Iris pigment epithelial cell (primary cell): ENCODE measurements at places on chromosomes 12 and 14.
A peak's percentile ranks its signal among the peaks of the same experiment; 100 is the strongest.

DNA sequence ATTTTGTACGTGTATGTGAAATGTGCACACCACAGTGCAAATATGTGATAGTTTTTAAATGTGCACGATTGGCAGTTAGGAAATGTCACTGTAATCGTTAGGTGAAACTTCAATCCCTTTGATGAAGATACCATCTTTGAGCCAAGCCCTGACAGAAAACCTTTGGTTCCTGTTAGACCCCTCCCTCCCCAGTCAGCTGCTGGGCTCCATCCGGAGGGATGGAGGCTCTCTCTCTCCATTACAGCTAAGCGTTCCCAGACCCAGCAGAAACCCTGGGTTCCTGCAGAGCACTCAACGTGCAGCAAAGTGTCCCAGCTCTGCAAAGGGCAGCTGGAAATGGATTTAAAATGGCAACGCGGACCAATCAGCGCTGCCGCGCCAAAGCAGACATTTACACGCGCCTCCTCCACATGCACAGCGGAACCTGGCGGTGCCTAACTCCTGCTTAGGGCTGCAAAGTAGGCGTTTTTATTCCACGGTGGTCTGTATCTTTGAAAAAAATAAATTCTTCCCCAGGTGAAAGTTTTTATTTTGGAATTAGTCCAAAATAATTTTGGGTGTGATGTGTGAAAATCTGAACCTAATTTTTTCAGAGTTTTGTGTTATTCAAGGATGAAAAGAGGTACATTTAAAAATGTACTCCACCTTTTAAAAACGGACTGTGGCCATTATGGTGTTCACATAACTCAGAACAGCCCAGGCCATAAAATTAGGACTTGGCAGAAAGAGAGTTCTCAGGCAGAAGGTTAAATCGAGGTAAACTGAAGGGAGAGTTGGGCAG lies 1.4 kb upstream of the HMGA2 start:
- DNase-seq = peak; percentile 79

GRCh38 chr12:105464406-105464805 lies 133.9 kb downstream of the C12orf75 start:
- DNase-seq = no peak

- no peak for DNase-seq
Observed at GRCh38 chr14:94284221-94284620, 8.8 kb downstream of the SERPINA10 start.

GRCh38 chr12:109433618-109434017 lies 43.5 kb downstream of the KCTD10 start:
- no peak for DNase-seq

GRCh38 chr14:32330351-32331111 lies 1.4 kb downstream of the AKAP6 start:
- DNase-seq = no peak

GRCh38 chr12:65585648-65586602 lies 238.4 kb upstream of the HMGA2 start:
- DNase-seq = no peak

DNA sequence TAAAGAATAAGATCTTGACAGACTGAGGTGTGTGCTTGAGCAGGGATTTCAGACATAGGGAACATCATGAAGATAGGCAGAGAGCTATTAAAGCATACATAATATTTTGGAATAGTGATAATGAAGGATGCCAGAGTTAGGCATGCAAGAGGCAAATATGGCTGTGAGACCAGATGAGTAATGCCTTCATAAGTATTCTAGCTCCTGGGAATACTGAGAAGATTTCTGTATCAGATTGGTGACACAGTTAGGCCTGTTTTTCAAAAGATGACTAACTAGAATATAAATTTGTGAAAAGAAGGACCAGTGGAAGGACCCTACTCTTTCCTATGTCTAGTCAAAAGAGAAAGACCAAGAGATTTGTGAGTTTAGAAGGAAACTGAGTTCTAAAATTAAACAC lies 108.8 kb downstream of the TXNDC16 start:
- DNase-seq = peak; percentile 10

- no peak for DNase-seq
Observed at GRCh38 chr12:93848523-93849101, 171.4 kb downstream of the CRADD start.

DNA sequence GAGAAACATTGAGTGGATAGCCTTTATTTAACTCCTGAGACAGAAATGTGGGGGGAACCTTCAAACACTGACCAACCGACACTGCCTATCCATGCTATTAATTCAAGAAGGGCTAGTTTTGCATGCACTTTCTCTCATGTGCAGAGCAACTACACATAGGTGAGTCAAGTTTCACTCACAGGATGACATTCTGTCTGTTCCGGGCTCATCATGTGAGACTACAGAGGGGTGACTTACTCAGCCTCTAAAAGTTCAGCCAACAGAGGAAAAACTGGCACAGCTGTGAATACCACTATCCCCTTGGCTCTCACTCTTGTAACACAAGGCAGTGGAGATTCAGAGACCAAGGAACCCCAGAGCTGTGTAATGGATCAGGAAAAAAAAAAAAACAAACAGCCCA lies 13.3 kb downstream of the BEST3 start:
- DNase-seq = peak; percentile 65

GRCh38 chr12:132695431-132695830 lies 8.0 kb downstream of the PXMP2 start:
- DNase-seq = no peak

- DNase-seq = no peak
Observed at GRCh38 chr12:460261-461230, 807 bp downstream of the B4GALNT3 start.

DNA sequence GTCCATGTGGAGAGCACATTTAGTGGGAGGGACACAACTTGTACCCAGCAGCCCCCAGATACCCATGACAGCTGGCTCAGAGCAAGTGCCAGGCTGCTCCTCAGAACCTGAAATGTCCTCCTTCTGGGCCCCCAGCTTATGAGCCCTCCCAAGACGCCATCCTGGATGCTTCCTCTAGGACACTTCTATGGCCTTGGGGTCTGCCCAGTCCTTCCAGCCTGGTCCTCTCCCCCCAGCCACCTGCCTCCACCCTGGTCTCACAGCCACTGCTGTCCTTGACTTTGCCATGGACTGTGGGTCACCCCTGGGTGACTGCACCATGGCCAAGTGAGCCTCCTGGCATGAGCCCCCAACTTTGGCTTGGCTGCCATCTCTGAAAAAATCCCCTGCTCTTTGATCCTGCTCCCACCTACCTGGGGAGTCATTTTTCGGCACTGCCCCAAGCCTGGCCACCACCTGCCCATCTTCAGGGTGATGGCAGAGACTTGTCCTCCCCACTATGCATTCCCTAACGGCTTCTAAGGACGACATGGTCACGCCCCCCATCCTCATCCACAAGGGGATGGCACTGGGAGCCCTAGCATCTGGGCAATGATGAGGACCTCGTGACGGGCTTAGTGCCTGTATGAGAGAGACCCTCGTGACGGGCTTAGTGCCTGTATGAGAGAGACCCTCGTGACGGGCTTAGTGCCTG lies 323.7 kb downstream of the TMEM121 start:
- no peak for DNase-seq

- DNase-seq = no peak
Observed at GRCh38 chr14:105974902-105975301, 448.5 kb downstream of the TMEM121 start.

DNA sequence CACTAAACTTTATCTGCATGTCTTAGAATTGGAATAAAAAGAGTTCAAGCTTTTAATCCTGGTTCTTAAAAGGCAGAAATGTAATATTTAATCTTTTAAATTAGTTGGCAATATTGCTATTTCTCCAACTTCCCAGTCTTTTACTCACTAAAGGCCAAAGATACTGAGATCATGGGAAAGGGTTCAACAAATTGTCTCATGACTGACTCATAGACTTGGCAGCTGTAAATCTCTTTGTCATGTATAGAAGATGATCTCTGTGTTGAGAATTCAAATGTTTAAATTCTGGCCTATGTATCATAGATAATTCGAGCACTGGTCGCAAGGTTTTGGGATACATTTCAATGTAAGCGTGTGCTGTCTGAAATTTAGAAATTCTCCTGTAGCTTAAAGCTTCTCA lies 40.1 kb upstream of the STRAP start:
- peak; percentile 95 for DNase-seq

DNA sequence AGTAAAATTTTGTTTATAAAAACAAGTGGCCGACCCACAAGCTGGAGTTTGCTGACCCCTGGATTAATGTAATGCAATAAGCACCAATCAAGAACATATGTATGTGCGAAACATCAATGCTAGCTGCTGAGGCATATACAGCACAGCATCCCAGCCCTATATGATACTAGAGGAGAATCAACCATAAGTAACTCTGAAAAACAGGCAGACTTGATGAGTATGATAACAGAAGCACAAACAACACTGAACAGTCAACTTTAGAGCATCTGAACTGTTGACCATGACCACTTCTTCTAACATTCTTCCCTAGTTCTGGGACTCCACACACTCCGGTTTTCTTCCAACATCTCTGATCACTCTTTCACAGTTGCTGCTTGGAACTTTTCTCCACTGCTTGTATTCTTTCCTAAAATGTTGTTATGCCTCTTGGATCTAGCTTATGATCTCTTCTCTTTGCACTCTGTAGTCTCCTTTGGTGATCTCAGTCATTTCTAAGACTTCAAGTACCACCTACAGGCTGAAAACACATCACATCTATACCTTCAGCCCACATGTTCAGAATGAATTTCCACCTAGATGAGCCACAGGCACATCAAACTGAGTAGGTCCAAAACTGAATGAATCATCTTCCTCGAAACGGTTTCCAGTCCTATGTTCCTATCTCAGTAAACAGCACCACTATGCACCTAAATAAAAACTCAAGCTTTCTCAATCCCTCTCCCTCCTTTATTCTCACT lies 57.2 kb downstream of the STXBP6 start:
- no peak for DNase-seq

- DNase-seq = no peak
Observed at GRCh38 chr12:124489915-124490583, 77.4 kb downstream of the NCOR2 start.

- peak; percentile 80 for DNase-seq
Observed at GRCh38 chr12:93514853-93515252, 47.5 kb downstream of the MRPL42 start.

GRCh38 chr14:87349921-87350320 lies 643.1 kb downstream of the GALC start:
- DNase-seq = no peak

GRCh38 chr12:4460761-4461160 lies 15.1 kb upstream of the FGF6 start:
- no peak for DNase-seq

GRCh38 chr14:104887623-104888488 lies 22.8 kb downstream of the CEP170B start:
- DNase-seq = no peak

DNA sequence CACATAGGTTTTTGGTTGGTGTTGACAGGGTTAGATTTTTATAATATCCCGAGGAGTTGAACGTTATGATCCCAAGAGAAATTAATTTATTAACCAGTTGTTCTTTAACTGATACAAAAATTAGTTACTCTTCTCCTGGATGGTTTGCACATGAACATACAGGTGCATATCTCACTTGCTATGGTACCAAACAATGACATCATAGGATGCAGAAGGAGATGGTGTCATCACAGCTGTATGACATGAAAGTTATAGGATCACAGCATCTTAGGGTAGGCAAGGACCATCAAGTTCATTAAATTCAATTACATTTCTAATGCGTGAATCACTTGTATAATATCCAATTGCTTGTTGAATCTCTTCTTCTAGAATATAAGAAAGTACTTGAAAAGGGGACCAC lies 175.8 kb downstream of the PAH start:
- no peak for DNase-seq

- DNase-seq = no peak
Observed at GRCh38 chr12:4540638-4541037, 1.9 kb downstream of the RAD51AP1 start.

GRCh38 chr12:93748672-93749383 lies 71.7 kb downstream of the CRADD start:
- no peak for DNase-seq

DNA sequence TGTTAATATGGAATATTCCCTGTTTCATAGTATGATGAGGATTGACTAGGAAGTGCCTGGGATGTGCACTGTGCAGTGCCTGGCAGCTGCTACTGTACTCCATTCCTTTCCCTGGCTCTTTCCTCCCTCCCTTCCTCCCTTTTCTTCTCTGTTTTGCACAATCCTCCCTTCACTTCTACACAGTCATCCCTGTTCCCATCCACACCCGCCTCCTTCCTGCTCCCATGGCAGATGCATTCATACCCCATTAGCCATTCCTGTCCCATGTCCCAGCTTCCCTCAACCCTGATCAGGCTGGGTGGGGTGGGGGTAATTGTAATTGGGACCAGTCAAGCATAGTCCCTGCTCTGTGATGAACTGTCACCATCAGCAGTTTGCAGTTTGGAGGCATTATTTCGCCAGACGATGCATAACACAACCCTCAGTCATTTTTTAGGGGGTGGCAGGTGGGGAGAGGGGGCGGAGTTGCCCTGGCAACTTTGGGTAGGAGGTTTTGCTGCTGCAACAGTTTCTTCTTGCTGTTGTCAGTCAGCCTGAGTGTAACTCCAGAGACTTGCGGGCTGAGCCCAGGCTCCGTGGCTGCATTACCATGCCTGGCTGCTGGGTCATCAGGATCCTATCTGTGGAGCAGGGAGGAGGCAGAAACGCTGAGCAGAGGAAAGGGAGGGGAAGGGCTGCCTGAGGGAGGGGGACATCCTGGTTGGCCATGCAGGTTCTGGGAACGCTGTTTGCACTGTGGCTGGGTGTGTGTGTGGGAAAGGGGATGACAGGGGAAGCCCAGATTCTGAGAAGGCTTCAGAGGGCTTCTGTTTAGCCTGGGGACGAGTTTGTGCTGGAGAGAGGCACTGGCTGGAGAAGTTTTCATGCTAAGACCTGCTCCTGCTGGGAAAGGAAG lies 4.1 kb upstream of the KRT84 start:
- DNase-seq = no peak
